ENCODE measurements at places on chromosomes 6 and 20. TPM values are rescaled to one million over a fixed set of nuclear protein-coding genes. Genes with fewer than 3 reads are reported as not detected.

Gene SLC32A1
- total RNA-seq: not detected

Gene IPCEF1
- 5.0 TPM for total RNA-seq

Gene COL21A1
- total RNA-seq: 31.4 TPM

Gene WTAP
- 88.0 TPM for total RNA-seq

Gene MCHR2
- not detected for total RNA-seq

Gene NRSN1
- total RNA-seq: not detected

Gene ZNF334
- total RNA-seq: 9.0 TPM

Gene HSPA1L
- total RNA-seq: 2.8 TPM

Gene SS18L1
- total RNA-seq: 18.9 TPM

DNA sequence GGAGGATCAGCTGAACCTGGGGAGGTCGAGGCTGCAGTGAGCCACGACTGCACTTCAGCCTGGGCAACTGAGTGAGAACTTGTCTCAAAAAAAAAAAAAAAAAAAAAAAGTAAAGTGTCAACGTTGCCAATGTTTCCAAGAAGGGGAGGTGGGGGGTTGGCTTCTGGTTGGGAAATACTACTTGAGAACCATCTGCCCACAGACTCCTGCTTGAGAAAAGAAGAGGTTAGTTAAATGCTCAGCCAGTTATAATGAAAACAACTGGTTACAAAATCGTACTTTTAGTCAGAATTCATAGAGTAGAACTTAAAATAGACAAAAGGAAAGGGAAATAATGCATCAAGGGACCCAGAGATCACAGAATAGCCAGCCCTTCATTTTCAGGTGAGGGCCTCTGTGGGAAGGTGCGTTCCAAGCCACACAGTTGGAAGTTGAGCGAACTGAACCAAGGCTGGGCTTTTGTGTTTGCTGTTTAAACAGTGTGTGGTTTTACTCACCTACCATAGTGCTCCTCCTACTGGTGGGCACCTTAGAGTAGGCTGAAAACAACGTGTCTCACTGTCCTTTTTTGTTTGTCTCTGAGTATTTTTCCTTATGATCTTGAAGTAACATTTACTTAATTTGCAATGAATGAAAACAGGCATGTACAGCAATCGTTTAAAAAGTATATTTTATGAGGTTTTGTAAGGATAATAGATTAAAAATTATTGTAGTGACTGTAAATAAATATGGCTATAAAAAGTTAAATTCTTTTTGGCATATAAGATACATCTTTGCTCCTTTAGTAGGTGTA lies 200.7 kb downstream of the BCAS1 start:
- peak; percentile 72 for DNase-seq

DNA sequence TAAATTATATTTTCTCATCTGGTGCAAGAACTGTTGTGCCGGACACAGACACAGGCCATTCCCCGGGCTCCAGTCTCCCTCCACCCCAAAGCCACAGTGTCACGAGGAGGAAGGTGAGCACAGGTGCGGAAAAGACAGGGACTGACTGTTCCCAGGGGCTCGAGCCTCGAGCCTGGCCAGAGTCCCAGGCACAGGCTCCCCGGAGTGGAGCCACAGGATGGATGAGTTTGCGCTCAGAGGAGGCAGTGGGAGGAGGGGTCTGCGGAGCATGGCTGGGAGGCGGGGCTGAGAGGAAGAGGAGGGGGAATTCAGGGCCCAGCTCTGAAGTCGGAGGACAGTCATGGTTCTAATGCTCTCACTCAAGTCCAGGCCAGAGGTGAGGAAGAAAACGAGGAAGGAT lies 284.8 kb downstream of the SMOC2 start:
- no peak for DNase-seq

DNA sequence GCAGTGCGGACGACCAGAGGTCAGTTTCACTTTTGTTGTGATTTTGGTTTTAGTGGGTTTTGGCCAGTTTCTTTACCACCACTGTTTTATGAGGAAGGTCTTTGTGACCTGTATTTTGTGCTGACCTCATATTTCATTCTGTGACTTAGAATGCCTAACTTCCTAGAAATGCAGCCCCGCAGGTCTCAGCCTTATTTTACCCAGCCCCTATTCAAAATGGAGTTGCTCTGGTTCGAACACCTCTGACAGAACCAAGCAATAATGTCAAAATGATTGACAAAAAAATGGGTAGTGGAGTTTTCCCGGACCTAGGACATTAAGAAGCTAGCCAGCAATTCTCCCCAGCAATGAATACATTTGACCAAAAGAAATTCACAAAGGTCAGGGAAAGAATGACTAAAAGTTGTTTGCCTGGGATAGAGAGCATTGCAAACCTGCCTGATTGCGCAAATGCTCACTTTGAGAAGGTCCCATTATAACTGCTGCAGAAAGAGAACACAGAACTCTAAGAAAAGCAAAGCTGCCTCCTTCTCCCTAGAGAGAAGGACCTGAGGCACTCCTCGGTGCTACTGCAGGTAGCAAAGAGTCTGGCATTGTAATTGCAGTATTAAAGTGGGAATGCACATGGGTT lies 288.8 kb downstream of the ADGB start:
- no peak for DNase-seq

DNA sequence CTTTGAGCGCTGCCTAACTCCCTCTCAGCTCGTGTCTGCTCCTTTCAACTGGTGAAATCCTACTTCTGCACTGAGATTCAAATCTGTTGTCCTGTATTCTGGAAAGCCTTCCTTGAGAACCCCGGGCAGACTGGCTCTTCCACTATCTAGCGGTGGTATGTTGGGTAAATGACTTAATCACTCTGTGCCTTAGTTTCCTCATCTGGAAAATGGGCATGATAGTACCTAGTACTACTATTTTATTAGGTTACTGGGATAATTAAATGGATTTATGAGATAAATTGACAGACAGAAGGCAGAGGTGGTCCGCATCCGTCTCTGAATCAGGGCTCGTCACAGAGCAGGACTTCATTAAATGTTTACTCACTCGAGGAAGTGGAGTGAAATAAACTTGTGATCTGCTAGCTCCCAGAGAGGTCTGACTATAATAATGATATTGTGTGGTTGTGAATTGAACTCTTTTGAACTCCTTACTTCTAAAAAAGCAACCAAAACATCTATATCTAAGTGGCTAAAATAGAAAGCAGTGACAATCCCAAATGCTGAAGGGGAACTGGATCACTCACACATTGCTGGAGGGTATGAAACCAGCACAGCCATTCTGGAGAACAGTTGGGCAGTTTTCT lies 26.6 kb downstream of the PPP1R16B start:
- no peak for DNase-seq

DNA sequence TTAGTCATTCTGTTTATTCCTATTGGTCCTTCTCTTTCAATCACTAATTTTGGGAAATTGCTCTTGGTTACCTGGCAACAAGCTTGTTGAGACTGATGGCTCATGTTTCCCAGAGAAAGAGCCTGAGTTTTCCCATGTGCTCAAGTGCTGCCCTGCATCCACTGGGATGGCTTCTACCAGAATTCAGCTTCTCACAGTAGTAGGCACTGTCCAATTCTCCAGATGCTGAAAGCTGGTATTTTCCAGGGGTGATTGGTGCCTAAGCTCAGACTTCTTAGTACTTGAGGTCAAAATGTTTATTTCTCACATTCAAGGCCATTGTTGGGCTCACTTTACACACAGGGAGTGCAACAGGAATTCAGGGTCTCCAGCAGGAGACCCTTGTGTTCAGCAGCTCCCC lies 29.1 kb upstream of the SLC2A12 start:
- DNase-seq: no peak

DNA sequence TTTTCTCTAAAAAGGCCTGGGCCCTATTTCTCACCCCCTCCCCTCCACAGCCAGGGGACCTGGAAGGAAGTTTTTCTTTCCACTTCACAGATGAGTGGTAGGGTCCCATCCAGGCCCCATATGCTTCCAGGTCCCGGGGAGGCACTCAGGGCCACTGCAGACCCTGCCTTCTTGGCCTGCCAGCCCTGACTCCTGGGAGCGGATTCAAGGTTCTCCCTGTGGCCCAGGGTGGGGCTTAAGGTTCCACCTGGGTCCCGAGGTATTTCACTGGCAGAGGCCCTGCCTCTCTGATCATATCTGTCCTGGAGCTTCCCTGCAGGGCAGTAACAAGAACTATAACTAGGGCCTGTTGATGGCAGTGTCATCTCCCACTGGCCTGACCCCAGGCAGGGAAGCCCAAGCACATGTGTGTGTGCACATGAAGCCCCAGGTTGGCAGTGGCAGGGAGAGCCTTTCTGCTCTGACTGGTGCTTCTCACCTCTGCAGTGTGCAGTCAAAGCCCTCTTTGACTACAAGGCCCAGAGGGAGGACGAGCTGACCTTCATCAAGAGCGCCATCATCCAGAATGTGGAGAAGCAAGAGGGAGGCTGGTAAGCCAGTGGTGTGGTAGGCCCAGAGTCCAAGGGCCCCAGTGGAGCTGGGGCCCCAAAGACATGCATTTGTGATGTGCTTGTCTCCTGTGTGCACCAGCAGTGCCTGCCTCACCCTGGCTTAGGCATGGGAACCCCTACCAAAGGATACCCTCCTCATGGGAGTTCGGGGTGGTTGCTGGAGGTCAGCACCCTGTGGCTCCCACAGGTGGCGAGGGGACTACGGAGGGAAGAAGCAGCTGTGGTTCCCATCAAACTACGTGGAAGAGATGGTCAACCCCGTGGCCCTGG lies 31.2 kb downstream of the PLCG1 start:
- DNase-seq: peak; percentile 14

- DNase-seq: no peak
Measured at GRCh38 chr6:30703821-30704220, 13.0 kb upstream of the NRM start.

DNA sequence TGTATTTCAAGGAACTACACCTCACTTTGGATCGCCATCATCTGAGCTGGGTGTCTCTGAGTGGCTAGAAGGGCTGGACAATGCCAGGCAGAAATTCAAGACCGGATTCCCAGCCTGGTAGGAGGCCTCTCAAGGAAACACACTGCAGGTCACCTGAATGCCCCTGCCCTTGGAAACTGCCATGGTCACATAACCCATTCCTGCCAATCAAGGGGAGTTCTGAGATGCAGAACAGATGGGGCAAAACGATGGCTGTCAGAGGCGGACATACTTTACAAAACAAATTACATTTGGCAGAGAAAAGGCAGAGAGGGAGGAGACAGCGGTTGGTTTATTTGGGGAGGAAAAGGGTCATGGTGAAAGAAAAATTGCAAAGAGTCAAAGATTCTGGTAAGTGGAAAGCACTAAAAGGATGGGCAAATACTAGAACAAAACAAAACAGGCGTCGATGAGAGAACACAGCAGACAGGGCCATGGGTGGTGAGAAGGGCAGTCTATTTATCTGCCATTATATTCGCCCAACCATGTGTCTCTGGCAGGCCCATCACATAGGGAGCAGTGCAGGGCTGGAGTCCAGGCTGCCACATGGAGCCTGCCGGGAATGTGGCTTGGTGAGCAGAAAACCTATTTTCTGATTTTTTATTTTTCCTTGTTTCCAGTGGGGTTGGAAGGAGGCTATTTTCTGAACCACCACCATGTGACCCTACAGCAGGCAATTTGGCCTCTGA lies 13.5 kb downstream of the BEND3 start:
- no peak for DNase-seq

Measured in sciatic nerve (tissue), 2 donors.